OCI-M1 (cell line): ENCODE measurements at places on chromosomes 16 and 17.
A peak's percentile ranks its signal among the peaks of the same experiment; 100 is the strongest.

DNA sequence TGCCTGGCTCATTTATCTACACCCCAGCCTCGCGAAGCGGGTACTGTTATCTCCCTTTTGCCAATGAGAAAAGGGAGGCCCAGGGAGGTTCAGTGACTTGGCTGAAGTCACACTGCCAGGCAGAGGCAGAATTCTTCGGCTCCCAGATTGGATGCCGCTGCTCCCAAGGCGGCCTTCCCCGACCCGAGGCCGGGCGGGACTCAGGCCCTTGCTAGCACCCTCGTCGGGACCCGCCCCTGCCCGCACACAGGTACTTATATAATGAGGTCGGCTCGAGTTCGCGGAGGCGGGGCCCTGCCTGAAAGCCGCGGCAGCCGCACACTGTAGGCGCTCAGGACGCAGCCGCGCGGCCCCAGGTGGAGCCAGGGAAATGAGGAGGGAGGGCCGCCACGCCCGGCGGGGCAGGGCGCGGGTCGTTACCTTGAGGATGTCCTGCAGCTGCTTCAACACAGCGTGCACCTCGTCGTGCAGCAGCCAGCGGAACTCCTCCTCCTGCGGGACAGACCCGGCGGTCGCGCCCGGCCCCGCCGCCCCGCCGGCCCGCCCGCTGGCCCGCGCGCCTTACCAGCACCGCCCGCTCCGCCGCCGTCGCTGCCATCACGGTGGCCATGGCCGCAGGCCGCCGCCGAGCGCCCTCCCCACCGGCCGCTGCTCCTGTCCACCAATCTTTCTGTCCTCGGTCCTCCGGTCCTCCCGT is at the start of gene ROGDI:
ROGDI (minus strand) TSS at position 672 of the 697 bp plus-strand sequence; CDS start at position 610, 62 bp downstream.
- peak; percentile 74 for DNase-seq

- no peak for DNase-seq
These were observed 44.2 kb upstream of the MTSS2 start for GRCh38 chr16:70730031-70730430.

DNA sequence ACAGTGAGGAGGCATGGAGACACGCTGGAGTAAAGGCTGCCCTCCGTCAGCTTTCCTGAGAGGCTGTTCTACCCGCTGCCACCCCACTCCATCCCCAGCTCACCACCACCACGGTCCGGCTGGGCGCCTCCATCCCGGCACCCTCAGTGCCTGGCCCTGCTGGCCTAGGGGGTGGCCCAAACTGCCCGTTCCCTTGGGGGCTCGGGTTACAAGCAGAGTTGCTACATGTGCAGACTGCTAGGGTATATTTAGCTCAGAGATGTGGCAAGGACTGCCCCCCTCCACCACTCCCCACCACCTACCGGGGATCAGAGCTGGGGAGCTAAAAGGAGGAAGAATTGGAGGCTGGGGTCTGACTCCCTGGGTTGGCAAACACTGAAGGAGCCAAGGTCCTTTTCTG is 4.1 kb downstream of the CACNB1 start:
- DNase-seq, result no peak

- no peak for DNase-seq
These were observed 40.4 kb downstream of the TNRC6A start for GRCh38 chr16:24769806-24770205.

- no peak for DNase-seq
These were observed at the start of gene CFAP97D1 for GRCh38 chr17:43780135-43780534. TSS of gene CFAP97D1 (plus strand) at chr17:43780435. CDS start at chr17:43780463, 28 bp downstream.

DNA sequence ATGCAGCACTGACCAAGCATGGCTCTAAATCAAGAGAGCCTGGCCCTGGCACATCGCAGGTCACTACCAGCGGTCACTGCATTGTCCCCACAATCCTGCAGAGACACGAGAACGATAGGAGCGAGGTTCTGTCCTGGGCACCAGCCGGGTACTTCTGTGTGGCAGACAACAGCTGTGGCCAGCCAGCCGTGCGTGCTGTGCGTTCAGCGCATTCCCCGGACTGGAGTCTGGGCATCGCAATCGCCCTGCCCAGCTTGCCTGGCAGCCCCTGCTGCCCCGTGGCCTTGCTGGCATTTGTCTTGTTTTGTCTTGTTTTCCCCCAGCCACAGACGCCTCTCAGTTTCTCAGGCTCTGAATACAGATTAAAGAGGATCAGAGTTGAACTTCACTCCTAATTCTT is 33.9 kb downstream of the COTL1 start:
- DNase-seq, result no peak

- DNase-seq, result no peak
These were observed 43.1 kb downstream of the PIK3R5 start for GRCh38 chr17:8922451-8922850.

DNA sequence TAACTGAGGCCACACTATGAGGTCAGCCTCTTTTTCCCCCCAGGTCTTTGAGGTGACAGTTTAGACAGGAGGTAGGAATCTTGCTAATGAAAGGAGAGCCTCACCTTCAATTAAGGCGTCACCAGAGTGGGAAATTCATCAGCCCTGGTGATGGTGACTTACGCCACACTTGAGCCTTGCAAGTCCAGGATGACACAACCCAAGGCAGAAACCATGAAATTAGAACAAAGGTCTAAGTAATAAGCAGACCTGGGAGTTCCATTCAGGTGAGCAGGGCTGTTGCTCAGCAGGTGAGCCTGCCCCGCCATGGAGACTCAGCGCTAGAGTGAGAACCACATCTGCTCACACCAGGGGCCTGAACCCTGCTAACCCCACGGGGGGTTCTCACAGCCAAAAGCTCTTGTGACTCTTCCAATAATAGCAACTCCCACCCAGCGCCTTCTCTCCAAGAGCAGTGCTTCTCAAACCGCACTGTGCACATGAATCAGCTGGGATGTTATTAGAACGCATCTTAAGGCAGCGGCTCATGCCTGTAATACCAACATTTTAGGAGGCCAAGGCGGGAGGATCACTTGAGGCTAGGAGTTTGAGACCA is 28.7 kb upstream of the KIFC3 start:
- DNase-seq, result no peak

DNA sequence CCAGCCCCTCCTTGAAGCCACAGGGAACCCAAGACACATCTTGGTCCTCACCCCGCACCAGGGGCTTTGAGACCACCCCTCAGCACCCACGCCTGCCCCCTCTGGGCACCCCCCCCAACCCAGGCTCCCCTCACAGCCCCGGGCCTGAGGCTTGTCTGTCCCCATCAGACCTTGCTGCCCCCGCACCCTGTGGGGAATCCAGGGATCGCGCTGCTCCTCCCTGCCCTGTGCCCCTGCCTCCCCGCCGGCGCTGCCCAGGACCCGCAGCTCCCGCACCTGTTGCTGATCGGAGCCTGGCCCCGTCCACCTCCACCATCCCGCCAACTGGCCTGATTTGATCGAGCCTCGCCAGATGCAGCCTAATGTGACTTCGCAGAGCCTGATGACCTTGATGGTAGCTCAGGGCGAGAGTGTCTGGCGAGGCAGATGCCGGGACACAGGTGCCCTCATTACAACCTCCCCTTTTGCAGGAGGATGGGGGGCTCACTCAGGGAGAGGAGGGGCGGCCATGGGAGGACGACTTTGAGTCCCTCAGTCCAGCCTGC is 29.0 kb downstream of the SLC25A10 start:
- no peak for DNase-seq

- no peak for DNase-seq
These were observed 308.3 kb upstream of the CDH5 start for GRCh38 chr16:66058172-66058691.

DNA sequence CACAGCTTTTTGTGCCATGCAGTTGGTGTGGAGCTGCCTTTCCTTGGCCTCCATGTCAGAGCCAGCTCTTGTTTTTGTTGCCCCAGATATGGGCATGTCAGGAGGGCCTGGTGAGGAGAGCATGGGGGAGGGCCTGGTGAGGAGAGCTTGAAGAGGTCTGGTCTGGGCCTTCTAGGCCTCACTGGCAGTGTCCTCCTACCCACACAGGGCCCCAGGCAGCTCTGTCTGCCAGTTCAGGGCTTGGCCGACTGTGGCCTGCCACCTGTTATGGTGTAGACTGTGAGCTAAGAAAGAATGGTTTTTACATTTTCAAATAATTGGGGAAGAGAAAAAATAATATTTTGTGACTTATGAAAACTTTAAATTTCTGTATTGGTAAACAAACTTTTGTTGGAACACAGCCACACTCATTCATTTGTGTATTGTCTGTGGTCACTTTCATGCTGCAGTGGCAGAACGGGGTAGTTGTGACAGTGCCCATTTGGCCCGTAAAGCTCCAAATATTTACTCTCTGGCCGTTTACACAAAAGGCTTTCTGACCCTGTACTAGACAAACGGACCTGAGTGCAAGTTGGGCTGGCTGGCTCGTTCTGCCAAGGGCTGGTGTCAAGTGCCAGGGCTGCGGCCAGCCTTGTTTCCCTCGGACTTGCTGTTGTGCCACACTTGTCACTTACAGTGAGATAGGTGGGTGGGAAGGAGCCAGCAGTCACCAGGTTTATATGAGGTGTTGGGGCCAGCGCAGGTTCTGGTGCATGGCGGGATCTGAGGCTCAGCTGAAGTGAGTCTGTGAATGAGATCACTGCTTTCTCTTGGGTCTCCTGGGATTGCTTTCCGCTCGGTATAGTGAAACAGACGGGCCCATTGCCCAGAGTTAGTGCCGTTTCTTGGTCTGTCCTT is 18.2 kb downstream of the PGS1 start:
- DNase-seq, result no peak

- no peak for DNase-seq
These were observed 128.7 kb downstream of the PRKCA start for GRCh38 chr17:66430846-66431795.
